ENCODE measurements at places on chromosomes 3 and 15.
A peak's percentile ranks its signal among the peaks of the same experiment; 100 is the strongest.

DNA sequence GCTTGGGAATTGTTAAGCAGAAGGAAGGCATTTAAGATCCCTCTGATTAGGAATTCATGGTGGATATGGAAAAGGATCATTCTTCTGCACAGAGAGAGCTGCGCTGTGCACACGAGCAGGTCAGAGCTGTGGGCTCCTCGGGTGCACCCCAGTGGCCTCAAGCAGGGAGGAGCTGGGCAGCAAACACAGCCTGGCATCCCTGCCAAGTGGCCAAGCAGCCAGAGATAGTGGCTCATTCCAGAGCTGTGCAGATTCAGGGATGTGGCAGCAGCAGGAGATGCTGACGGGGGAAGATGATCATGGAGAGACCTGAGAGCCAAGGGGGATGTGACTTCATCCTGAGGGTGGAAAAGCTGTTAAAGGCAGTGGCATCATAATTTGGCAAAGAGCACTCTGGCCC is 55.9 kb downstream of the LRRK1 start:
- DNase-seq, result no peak

- peak; percentile 13 for DNase-seq
These were observed 43.4 kb upstream of the CLRN1 start for GRCh38 chr3:151015767-151016477.

GRCh38 chr3:141419946-141420345 is 51.6 kb downstream of the ZBTB38 start:
- no peak for DNase-seq

- DNase-seq, result no peak
These were observed 542.6 kb downstream of the TUSC7 start for GRCh38 chr3:117252208-117252607.

DNA sequence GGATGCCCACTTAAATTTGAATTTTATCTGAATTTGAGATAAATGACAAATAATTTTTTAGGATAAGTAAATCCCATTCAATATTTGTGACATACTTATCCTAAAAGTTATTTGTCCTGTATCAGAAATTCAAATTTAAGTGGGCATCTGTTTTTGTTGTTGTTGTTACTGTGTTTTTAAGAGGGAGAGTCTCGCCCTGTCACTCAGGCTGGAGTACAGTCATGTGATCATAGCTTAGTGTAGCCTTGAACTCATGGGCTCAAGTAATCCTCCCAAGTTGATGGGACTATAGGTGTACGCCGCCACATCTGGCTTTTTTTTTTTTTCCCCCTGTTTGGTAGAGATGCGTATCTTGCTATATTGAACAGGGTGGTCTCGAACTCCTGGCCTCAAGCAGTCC is 283.0 kb downstream of the PTPRG start:
- DNase-seq, result no peak

GRCh38 chr3:129343643-129344360 is 65.1 kb downstream of the HMCES start:
- no peak for DNase-seq

DNA sequence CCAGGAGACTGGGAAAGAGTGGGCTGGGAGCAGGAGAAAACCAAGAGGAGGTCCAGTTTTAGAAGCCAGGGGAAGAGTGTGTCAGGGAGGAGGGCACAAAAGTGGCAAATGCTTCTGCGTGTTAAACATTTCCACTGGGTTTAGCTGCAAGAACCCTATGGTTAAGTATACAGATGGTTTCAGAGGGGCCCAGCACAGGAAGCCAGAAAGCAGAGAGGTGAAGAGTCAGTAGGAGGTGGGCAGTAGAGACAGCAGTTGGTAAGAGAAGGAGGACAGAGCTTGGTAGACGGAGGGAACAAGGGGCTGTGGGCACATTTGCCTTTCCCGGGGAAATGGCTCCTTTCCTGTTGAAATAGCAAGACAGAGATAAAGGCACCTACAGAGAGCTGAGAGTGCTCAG is 133.8 kb downstream of the EPHB1 start:
- no peak for DNase-seq

DNA sequence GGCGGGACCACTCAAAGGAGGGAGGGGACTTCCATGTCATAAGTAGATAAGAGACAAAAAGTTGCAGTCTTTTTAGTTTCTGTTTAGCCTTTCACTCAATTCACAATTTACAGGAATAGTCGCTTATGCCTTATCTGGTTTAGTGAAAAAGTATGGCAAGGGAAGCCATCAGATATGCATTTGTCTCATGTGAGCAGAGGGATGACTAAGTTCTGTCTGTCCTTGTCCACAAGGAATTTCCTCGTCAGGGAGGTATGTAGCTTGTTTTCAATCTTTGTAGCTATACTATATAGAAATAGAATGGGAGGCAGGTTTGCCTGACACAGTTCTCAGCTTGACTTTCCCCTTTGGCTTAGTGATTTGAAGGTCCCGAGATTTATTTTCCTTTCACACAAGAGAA is 882.8 kb downstream of the NAALADL2 start:
- no peak for DNase-seq

- DNase-seq, result no peak
These were observed 458.6 kb downstream of the PYDC2 start for GRCh38 chr3:191919491-191920026.

- DNase-seq, result no peak
These were observed at the start of gene CFAP100 for GRCh38 chr3:126394179-126394976. CFAP100 (plus strand) TSS chr3:126394909; CDS start chr3:126396001, 1,092 bp downstream.

DNA sequence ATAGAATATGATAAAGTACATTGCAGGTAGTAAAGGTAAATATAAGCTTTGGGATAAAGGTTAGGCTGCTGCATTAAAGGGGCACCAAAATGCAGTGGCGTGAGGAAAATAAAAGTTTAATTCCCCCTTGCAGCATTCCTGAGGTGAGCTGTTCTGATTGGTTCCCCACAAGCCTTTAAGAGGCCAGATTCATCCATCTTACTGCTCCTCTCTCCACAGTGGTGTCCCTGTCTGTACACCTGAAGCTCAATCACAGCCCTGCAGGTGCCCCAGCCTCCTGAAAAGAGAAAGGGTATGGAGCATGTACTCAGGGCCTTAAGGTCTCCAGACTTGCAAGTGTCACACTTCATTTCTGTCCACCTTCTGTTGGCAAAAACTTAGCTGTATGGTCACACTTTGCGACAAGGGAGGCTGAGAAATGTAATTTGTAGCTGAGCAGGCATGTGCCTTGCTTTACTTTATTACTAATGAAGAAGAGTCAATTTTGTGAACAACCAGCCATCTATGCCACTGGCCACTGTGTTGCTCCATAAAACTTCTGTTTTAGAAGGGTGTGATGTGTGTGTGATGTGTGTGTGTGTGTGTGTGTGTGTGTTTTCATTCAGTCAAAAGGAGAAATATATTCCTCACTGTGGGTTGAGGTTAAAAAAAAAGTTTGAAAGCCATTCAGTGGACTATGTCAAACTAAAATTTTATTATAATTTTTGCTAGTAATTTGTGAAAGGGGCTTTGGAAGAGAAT is 12.8 kb downstream of the LACTB start:
- no peak for DNase-seq

DNA sequence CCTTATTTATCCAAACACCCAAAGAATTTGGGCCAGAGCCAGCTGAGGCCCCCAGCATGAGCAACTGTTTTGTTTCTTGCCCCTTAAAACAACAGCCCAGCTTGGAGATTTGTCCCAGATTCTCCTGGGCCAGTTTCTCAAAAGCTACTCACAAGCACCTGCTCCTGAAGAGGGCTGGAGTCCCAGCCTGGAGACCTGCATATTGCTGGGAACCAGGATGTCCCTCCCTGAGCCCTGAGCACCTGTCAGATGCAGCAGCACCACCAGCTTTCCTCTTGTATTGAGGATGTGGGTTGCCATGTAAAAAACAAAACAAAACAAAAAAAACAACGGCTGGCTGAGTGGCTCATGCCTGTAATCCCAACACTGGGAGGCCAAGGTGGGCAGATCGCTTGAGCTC is 7.0 kb upstream of the RFT1 start:
- no peak for DNase-seq

DNA sequence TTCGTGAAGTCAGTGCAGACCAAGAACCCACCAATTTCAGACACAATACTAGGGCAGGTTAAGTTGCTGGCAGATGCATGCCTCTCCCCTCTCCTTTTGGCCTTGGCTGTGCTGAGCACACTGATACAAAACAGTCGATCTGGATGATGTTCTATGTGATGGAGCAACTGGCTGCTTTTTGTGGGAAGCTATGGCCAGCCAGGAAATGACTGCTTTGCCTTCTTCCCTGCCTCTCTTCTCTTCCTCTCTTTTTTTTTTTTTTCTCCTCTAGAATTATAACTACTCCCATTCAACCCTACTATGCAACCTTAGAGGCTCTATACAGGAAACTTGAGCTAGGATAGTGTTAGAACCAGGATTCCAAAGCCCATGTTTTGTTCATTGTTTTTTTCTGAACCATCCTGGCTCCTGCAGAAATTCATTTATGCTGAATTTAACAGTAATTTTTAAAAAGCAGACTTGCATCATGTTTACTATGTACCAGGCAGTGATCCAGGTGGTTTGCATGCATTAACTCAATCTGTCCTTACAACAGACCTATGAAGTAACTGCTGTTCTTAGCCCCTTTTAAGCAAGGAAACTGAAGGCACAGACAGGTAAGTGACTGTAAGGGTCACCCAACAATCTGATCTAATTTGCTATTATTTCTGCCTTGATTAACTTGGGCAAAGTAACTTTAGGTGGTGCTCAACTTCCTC is 62.9 kb downstream of the PLD1 start:
- DNase-seq, result no peak

GRCh38 chr3:115901008-115901407 is 277.7 kb downstream of the GAP43 start:
- DNase-seq, result no peak

- DNase-seq, result no peak
These were observed 1532.5 kb upstream of the CADM2 start for GRCh38 chr3:83426300-83426699.

GRCh38 chr15:32898414-32898813 is 180.6 kb downstream of the GREM1 start:
- no peak for DNase-seq

GRCh38 chr15:51163843-51164242 is 69.1 kb upstream of the TNFAIP8L3 start:
- DNase-seq, result no peak

DNA sequence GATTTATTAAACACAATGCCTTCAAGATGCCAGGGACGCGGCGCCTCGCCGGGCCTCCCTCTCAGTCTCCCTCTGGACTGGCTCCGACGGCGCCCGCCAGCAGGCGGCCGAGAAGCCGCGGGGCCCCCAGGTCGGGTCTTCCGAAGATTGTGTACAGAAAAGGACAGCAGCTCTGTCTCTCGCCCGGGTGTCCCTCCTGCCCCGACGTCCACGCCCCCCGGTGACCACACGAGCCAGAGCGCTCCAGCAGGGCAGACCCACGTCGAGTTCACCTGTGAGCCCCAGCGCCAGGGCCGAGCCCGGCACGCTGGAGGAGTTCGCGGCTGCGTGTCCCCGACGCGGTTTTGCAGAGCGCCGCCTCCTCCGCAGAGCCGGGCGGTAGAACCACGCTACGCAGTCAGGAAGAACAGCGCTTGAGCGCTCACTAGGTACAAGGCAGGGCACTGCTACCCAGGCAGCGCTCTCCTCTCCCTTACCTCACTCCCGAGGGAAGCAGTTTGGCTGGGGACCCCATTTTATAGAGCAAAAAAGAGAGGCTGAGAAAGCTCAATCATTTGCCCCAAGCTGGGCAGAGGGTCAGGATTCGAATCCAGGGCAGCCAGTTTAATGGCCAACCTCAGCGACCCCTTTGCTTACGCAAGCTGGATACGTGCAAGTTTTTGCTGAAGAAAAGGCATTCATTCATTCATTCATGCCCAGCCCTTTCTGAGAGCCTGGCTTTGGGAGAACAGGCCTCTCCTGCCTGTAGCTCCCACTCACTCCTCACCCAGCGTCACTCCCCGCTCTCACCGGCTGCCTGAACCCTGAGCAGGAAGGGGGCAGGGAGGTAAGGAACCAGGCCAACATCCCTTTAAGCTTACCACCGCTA is 3.0 kb upstream of the TLE3 start:
- no peak for DNase-seq

DNA sequence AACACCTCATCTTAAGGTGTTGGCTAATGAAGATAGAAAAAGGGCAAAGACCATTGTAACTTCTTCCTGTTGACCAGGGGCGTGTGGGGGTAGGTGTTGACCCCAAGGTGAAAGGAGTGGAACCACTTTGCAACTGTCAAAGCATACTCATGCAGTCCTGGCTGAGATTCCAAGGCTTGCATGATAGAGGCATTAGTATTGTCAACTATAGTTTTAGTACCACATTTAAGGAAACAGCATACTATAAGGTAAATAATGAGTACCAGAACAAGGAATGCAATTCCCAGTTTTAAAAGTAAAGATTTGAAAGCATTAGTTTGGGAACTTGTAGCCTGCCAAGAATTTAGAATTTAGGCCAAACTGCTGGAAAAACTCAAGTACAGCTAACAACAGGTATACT is 27.8 kb upstream of the ADGRG7 start:
- no peak for DNase-seq
